Activated CD4-positive, alpha-beta memory T cell treated with anti-CD3 and anti-CD28 coated beads for 36 hours (primary cell): ENCODE measurements at places on chromosomes 7 and 10.
A peak's percentile ranks its signal among the peaks of the same experiment; 100 is the strongest.

DNA sequence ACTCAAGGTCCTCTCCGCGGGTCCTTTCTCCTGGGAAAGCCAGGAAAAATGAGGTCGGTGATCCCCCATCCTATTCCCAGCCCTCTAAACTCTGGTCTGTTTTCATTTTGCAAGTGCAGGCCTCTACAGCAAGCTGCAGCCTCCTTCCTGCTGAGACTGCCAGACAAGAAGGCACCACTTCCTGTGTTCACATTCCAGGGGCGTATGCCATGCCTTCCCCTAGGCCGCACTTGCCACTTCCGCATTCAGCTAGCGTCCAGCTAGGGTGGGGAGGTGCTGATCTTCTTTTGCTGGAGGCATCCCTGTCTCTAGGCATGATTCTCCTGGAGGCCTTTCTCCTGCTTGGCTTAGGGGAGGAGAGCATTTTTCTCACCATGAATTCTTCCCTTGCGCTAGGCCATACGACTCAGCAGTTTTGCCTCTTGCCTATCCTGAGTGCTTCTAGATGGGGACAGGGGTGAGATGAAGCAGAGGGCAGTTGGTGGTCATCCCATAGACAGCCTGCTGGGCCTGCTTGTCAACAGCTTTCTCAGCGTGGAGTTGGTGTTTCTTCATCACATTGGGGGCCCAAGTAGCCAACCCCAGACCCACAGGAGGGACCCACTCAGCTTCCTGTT is 328.9 kb downstream of the RPS24 start:
- DNase-seq: no peak

GRCh38 chr7:140640727-140641523 is at the start of gene DENND2A:
DENND2A (minus strand) TSS chr7:140640813; CDS start chr7:140602397, 38,416 bp downstream.
- DNase-seq: peak; percentile 18

DNA sequence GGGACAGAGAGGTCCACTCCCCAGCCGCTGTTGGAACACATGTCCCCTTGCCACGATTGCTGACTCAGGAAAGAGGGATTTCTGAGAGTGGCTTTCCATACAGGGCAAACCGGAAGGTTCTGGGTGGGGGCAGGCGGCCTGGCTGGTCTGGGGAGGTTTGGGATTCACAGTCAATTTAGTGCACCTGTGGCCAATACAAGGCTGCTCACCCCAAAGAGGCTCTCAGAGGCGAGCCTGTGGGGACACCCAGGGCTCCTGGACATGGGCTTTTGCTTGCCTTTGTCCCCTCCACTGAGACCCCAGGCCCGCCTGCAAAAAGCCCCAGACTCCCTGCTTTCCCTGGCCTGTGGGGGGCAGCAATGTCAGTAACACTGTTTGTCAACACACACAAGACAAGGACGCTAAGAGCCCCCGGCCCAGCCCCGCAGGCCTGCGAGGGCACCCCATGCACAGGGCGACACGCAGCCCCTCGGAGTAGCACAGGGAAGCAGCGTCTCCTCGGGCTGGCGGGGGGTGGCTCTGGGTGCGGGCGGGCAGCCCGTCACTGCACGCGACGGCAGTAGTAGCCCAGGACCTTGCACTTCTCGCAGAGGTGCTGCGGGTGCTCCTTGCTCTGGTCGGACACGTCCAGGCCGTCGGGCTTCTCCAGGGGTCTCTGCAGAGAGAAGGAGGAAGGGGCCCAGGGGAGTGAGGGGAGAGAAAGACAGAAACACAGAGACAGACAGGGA is 38.7 kb downstream of the PPIF start:
- DNase-seq: peak; percentile 9

DNA sequence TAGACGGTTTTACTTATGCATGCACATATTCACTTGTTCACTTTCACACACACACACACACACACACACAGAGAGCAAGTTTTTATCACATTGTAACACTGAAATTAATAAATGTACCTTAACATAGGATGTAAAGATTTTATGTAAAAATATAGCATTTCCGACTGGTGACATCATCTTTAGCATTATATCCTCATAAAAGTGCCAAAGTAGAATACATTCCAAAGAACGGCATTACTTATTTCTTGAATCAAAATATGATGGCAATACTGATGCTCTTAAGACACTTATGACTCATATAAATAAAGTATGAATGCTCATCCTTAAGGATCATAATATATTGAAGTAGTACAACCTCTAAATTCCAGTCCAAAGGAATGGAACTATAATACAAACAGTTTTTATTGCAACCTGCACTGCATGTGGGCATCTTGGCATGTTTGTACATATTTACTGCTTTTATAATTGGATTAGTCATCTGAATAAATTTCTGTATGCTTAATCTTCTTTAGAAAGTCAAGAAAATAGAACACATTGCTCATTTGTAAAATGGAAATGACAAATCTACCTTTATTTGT is 290.0 kb upstream of the SEMA3A start:
- no peak for DNase-seq

- no peak for DNase-seq
Observed at GRCh38 chr7:102282465-102283362, 4.0 kb upstream of the SH2B2 start.

DNA sequence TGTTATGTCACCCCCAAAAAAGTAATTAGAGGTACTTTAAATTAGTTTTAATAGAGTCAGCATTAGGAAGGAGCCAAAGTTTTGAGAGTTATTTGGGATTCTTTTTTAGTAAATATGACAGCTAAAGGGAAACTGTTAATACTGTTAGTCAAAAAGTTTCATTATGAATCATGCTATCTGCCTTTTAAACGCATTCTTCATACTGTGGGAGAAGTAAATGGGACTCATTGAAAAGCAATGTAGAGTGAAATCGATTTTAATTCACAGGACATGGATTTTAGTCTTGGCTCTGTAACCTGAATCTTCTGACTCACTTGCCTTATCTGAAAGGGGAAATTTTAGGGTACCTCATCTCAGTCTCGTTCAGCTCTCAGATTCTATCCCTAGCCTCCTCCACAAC is 105.1 kb downstream of the AASS start:
- no peak for DNase-seq

DNA sequence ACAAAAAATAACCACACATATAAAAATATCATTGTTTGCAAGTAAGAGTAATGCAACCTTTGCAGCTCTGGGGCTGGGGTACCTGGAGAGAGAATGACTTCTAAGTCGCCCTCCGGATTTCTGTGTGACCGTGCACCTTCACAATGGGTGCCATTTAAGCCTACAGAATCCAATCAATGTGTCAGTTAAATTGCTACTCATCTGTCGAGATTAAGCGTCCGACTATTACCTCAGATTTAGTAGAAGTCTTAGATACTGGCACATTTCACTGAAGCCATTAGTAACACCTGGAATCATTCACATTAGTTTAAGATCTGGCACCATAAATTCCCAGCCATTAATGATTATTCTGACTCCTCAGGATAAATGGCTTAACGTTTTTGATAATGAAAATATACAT is 507.3 kb upstream of the MGMT start:
- DNase-seq: no peak

DNA sequence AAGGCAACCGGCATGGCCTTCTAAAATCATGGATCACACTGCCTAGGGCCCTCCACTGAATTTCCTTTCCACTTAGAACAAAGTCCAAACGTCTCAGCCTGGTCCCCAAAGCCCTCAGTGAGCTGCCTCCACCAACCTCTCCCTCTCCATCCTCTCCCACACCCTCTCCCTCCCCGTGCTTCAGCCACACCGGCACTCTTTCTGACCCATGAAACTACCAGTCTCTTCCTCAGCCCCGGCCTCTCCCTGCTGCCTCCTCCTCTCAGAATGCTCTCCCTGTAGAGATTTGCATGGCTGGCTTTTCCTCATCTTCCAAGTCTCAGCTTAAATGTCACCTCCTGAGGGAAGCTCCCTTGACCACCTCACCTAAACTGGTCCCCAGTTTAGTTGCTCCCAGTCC is 219.0 kb upstream of the ZMIZ1 start:
- DNase-seq: no peak
